ENCODE measurements at places on chromosomes 2 and 18. TPM values are rescaled to one million over a fixed set of nuclear protein-coding genes. Genes with fewer than 3 reads are reported as not detected.

HJURP gene
- 22.0 TPM for polyA plus RNA-seq

CYS1 gene
- polyA plus RNA-seq, result 100 TPM

ID2 gene
- 313 TPM for polyA plus RNA-seq

DPYSL5 gene
- polyA plus RNA-seq, result 6.7 TPM

INPP5D gene
- polyA plus RNA-seq, result 5.4 TPM

RSAD2 gene
- 2.9 TPM for polyA plus RNA-seq

FOXD4L1 gene
- 0.17 TPM for polyA plus RNA-seq

EMILIN1 gene
- polyA plus RNA-seq, result 77.5 TPM

MC2R gene
- polyA plus RNA-seq, result not detected

CPS1 gene
- 4.5 TPM for polyA plus RNA-seq

TACR1 gene
- polyA plus RNA-seq, result 1.5 TPM

RNF152 gene
- polyA plus RNA-seq, result 7.9 TPM

IL36B gene
- not detected for polyA plus RNA-seq

ZNF521 gene
- polyA plus RNA-seq, result 41.2 TPM

EFR3B gene
- 5.7 TPM for polyA plus RNA-seq

LTBP1 gene
- 83.5 TPM for polyA plus RNA-seq

BARD1 gene
- 16.2 TPM for polyA plus RNA-seq

FMNL2 gene
- polyA plus RNA-seq, result 108 TPM

YPEL5 gene
- 134 TPM for polyA plus RNA-seq

PTPRN gene
- 0.31 TPM for polyA plus RNA-seq

Measured in right renal pelvis (tissue), 4 donors.